SJSA1 (cell line): ENCODE measurements at places on chromosomes 6 and 20. TPM values are rescaled to one million over a fixed set of nuclear protein-coding genes. Genes with fewer than 3 reads are reported as not detected.

Gene ECHDC1
- 47.4 and 81.2 TPM in 2 replicates for total RNA-seq

Gene POU3F2
- not detected in 2 replicates for total RNA-seq

Gene TAAR8
- total RNA-seq, result not detected in 2 replicates

Gene BPIFA1
- not detected in 2 replicates for total RNA-seq

Gene PLA2G7
- total RNA-seq, result not detected in 2 replicates

Gene DEFB124
- not detected in 2 replicates for total RNA-seq

Gene SYCP2
- total RNA-seq, result 1.1 and 2.6 TPM in 2 replicates

Gene GTPBP2
- 57.3 and 59.8 TPM in 2 replicates for total RNA-seq

Gene GCNT2
- total RNA-seq, result 27.3 and 38.0 TPM in 2 replicates

Gene SLC22A3
- not detected in 2 replicates for total RNA-seq

- H3K36me3 ChIP-seq, result no peaks in the 10 kb centered on the region
- H3K27me3 ChIP-seq, result no peaks in the 10 kb centered on the region
- no peaks in the 10 kb centered on the region for H3K4me1 ChIP-seq
- no peak overlapping the region for H3K27ac ChIP-seq
Measured at GRCh38 chr20:20399531-20400500, 31.9 kb downstream of the INSM1 start.

- no peak overlapping the region for H3K27ac ChIP-seq
- no peaks in the 10 kb centered on the region for H3K27me3 ChIP-seq
- H3K4me1 ChIP-seq, result no peaks in the 10 kb centered on the region
- DNase-seq, result no peak
- H3K36me3 ChIP-seq, result no peaks in the 10 kb centered on the region
- H3K4me3 ChIP-seq, result no peak overlapping the region
Measured at GRCh38 chr20:30511322-30512030, 746.0 kb upstream of the DEFB115 start.

GRCh38 chr6:94270091-94270948 lies 851.0 kb upstream of the EPHA7 start:
- H3K27me3 ChIP-seq, result no peaks in the 10 kb centered on the region
- no peak overlapping the region for H3K27ac ChIP-seq
- no peak overlapping the region for H3K4me3 ChIP-seq
- no peaks in the 10 kb centered on the region for H3K36me3 ChIP-seq
- H3K4me1 ChIP-seq, result no peaks in the 10 kb centered on the region

GRCh38 chr20:13229538-13229937 lies 8.5 kb downstream of the ISM1 start:
- no peaks in the 10 kb centered on the region for H3K36me3 ChIP-seq
- no peaks in the 10 kb centered on the region for H3K4me1 ChIP-seq
- H3K27me3 ChIP-seq, result no peaks in the 10 kb centered on the region
- H3K27ac ChIP-seq, result no peak overlapping the region
- no peak overlapping the region for H3K4me3 ChIP-seq

- no peak overlapping the region for H3K27ac ChIP-seq
- no peak overlapping the region for H3K4me3 ChIP-seq
- peaks cover 4% of the 10 kb centered on the region; the same call in 1 of the 2 replicates for H3K36me3 ChIP-seq
- H3K27me3 ChIP-seq, result no peaks in the 10 kb centered on the region
- H3K4me1 ChIP-seq, result 0 out of 2 replicates have a peak, but pooled peaks cover 4% of the 10 kb centered on the region
Measured at GRCh38 chr6:161064915-161065314, 73.3 kb downstream of the MAP3K4 start.

GRCh38 chr6:108619431-108620197 lies 58.9 kb downstream of the FOXO3 start:
- H3K27ac ChIP-seq, result no peak overlapping the region
- H3K4me1 ChIP-seq, result peaks cover 38% of the 10 kb centered on the region
- no peak overlapping the region for H3K4me3 ChIP-seq
- no peaks in the 10 kb centered on the region; the same call in 1 of the 2 replicates for H3K36me3 ChIP-seq
- H3K27me3 ChIP-seq, result no peaks in the 10 kb centered on the region

GRCh38 chr6:16180696-16181438 lies 52.0 kb downstream of the MYLIP start:
- no peak for DNase-seq
- no peak overlapping the region for H3K27ac ChIP-seq
- no peaks in the 10 kb centered on the region for H3K4me1 ChIP-seq
- no peak overlapping the region for H3K4me3 ChIP-seq

- H3K36me3 ChIP-seq, result no peaks in the 10 kb centered on the region
- no peak for DNase-seq
- H3K4me1 ChIP-seq, result peaks cover 3% of the 10 kb centered on the region; the same call in 1 of the 2 replicates
- H3K27me3 ChIP-seq, result no peaks in the 10 kb centered on the region
- no peak overlapping the region for H3K4me3 ChIP-seq
Measured at GRCh38 chr20:51979226-51979625, 176.9 kb upstream of the SALL4 start.

- H3K4me1 ChIP-seq, result peaks cover 43% of the 10 kb centered on the region
- no peak overlapping the region for H3K27ac ChIP-seq
- peaks cover 46% of the 10 kb centered on the region for H3K36me3 ChIP-seq
- no peak overlapping the region for H3K4me3 ChIP-seq
- DNase-seq, result no peak
- H3K27me3 ChIP-seq, result no peaks in the 10 kb centered on the region
Measured at GRCh38 chr20:38159957-38160756, 4.9 kb downstream of the TGM2 start.

DNA sequence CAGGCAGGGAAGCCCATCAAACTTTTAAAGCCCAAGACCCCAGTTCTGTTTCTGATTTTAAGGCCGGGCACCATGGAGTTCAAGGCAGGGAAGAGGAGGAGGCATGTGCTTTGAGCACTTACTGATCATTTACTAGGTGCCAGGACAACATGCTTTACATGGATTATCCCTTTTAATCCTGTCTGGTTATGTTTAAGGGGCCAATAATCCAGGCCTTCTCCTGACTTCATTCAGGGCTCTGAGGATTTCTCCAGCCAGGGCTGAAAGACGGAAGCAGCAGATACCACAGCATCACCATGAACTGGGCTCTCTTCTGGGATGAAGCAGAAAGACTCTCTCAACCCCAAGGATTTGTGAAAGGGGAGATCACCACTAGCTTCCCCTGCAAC lies 4.1 kb downstream of the CCND3 start:
- DNase-seq, result no peak
- H3K27ac ChIP-seq, result no peak overlapping the region
- peaks cover 31% of the 10 kb centered on the region for H3K4me1 ChIP-seq
- H3K27me3 ChIP-seq, result no peaks in the 10 kb centered on the region
- no peak overlapping the region for H3K4me3 ChIP-seq
- peaks cover 91% of the 10 kb centered on the region for H3K36me3 ChIP-seq

GRCh38 chr6:30615219-30615957 lies 1.7 kb downstream of the PPP1R10 start:
- H3K4me1 ChIP-seq, result peaks cover 42% of the 10 kb centered on the region
- peaks cover 65% of the 10 kb centered on the region for H3K36me3 ChIP-seq
- peak overlapping the region; percentile 89 for H3K27ac ChIP-seq
- no peaks in the 10 kb centered on the region for H3K27me3 ChIP-seq

DNA sequence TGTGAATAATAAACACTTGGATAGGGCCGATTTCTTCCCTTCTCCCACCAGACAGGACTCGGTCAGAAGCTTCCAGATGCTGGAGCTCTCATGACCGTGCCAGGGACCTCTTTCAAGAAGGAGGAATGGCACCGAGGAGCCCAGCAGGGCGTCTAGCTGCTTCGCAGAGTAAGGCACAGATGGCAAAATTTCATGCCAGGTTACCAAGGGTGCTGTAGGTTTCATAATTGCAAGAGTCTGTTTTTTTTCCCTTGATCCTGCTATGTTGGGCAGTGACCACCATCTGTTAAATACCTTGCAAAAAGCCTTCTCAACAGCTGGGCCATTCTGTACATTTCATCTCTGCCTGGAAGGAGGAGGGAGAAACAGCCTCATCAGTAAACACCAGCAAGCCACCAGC lies 111.8 kb downstream of the EDN3 start:
- no peak for DNase-seq
- H3K4me3 ChIP-seq, result no peak overlapping the region
- no peak overlapping the region for H3K27ac ChIP-seq
- no peaks in the 10 kb centered on the region for H3K4me1 ChIP-seq
- peaks cover 9% of the 10 kb centered on the region for H3K27me3 ChIP-seq

GRCh38 chr20:35527122-35527769 lies 2.2 kb downstream of the C20orf173 start:
- no peak for DNase-seq
- no peaks in the 10 kb centered on the region for H3K36me3 ChIP-seq
- no peak overlapping the region for H3K27ac ChIP-seq
- no peak overlapping the region for H3K4me3 ChIP-seq
- no peaks in the 10 kb centered on the region for H3K27me3 ChIP-seq

GRCh38 chr20:45890985-45891983 lies at the start of the genes CTSA and NEURL2:
TSS of gene CTSA (plus strand) at chr20:45891335. CDS start at chr20:45891569, 234 bp downstream.
TSS of gene NEURL2 (minus strand) at chr20:45891208. CDS start at chr20:45890991, 217 bp downstream.
- H3K4me3 ChIP-seq, result peak within 1 kb of the TSS; percentile 79
- H3K27ac ChIP-seq, result peak within 1 kb of the TSS; percentile 26
- peak; percentile 95 for DNase-seq
- H3K36me3 ChIP-seq, result peaks cover 41% of the 10 kb centered on the region
- no peaks in the 10 kb centered on the region for H3K27me3 ChIP-seq
- peaks cover 24% of the 10 kb centered on the region for H3K4me1 ChIP-seq

GRCh38 chr6:167113935-167114910 lies 8.7 kb upstream of the CCR6 start:
- no peak for DNase-seq
- H3K4me1 ChIP-seq, result no peaks in the 10 kb centered on the region
- H3K36me3 ChIP-seq, result no peaks in the 10 kb centered on the region
- no peak overlapping the region for H3K27ac ChIP-seq
- H3K27me3 ChIP-seq, result peaks cover 10% of the 10 kb centered on the region

DNA sequence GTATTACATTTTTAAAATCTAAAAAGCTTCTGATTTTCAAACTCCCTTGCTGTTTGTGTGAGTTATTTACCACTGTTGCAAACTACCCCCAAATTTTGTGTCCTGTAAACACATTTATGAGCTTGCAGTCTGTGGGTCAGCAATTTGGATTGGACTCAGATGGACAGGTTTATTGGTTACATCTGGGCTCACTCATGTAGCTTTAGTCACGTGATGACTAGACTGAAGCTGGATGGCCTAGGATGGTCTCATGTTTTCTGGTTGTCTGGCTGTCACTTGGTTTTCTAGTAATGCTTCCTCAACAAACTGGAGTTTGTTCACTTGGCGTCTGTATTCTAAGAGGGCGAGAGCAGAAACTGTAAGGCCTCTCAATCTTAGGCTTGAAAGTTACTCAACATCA lies 12.2 kb upstream of the C6orf58 start:
- no peak overlapping the region for H3K4me3 ChIP-seq
- no peaks in the 10 kb centered on the region for H3K36me3 ChIP-seq
- no peak overlapping the region for H3K27ac ChIP-seq

GRCh38 chr6:2120912-2121311 lies 124.5 kb downstream of the GMDS start:
- no peak overlapping the region for H3K27ac ChIP-seq
- no peak overlapping the region for H3K4me3 ChIP-seq
- H3K4me1 ChIP-seq, result no peaks in the 10 kb centered on the region
- no peaks in the 10 kb centered on the region for H3K27me3 ChIP-seq

DNA sequence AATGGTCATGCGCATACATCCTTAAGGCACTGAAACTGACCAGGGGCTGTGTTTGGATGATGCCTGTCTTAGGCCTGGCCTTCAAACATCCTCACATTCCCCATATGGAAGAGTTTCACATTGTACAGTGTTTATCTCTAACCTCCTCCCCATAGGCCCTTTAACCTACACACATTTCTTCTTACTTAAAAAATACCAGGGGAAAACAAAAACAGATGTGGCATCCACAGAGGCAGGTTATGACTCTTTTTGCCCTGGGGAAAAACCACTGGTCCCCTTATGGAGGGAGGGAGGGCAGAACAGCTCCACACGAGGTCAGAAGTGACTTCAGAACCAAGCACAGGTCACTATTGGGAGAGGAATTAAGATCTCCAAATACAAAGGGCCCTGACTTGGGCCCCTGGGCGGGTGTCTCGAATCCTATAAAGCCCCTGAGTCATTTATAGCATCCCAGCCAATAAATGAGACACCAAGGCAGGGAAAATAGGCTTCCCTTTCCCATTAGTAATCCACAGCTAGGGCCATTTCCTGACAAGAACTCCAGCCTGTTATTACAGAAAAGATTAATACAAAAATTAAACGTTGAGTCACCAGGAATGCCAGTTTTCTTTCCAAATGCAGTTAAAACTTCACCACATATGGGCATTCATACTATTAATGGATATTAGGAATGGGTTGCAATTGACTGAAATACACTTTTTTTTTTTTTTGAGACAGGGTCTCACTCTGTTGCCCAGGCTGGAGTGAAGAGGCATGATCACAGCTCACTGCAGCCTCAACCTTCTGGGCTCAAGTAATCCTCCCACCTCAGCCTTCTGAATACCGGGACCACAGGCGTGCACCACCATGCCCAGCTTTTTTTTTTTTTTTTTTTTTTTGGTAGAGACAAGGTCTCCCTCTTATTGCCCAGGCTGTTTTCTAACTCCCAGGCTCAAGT lies 107.2 kb downstream of the ATP9A start:
- H3K27me3 ChIP-seq, result no peaks in the 10 kb centered on the region
- H3K4me3 ChIP-seq, result no peak overlapping the region
- peaks cover 19% of the 10 kb centered on the region for H3K4me1 ChIP-seq
- no peaks in the 10 kb centered on the region for H3K36me3 ChIP-seq
- H3K27ac ChIP-seq, result 0 out of 2 replicates have a peak overlapping the region, but pooled peaks have one; percentile 34
- peak; percentile 78 for DNase-seq

- H3K36me3 ChIP-seq, result no peaks in the 10 kb centered on the region
- H3K27ac ChIP-seq, result peak overlapping the region; percentile 76
Measured at GRCh38 chr20:48298851-48299484, 513.7 kb upstream of the SULF2 start.

- H3K4me3 ChIP-seq, result no peak overlapping the region
- no peak overlapping the region for H3K27ac ChIP-seq
- H3K4me1 ChIP-seq, result no peaks in the 10 kb centered on the region
- DNase-seq, result no peak
- H3K27me3 ChIP-seq, result no peaks in the 10 kb centered on the region
Measured at GRCh38 chr20:35523298-35523888, 6.1 kb downstream of the C20orf173 start.

GRCh38 chr20:50229156-50229607 lies 38.6 kb downstream of the CEBPB start:
- no peak overlapping the region for H3K27ac ChIP-seq
- peaks cover 31% of the 10 kb centered on the region for H3K4me1 ChIP-seq
- no peak overlapping the region for H3K4me3 ChIP-seq
- no peak for DNase-seq
- H3K36me3 ChIP-seq, result no peaks in the 10 kb centered on the region

- H3K27ac ChIP-seq, result no peak overlapping the region
- H3K36me3 ChIP-seq, result no peaks in the 10 kb centered on the region
- H3K27me3 ChIP-seq, result no peaks in the 10 kb centered on the region
- no peak overlapping the region for H3K4me3 ChIP-seq
Measured at GRCh38 chr6:168099201-168100010, 20.4 kb upstream of the FRMD1 start.

GRCh38 chr20:17838921-17839320 lies 129.7 kb downstream of the SNX5 start:
- DNase-seq, result no peak
- no peak overlapping the region for H3K27ac ChIP-seq
- no peaks in the 10 kb centered on the region for H3K27me3 ChIP-seq
- no peaks in the 10 kb centered on the region; the same call in 1 of the 2 replicates for H3K36me3 ChIP-seq
- H3K4me1 ChIP-seq, result peaks cover 49% of the 10 kb centered on the region
